Head of caudate nucleus (tissue), 42 donors: ENCODE measurements at places on chromosomes 2 and 18.

GRCh38 chr2:174442546-174443510 is 44.0 kb downstream of the GPR155 start:
- DNase-seq: no peak

DNA sequence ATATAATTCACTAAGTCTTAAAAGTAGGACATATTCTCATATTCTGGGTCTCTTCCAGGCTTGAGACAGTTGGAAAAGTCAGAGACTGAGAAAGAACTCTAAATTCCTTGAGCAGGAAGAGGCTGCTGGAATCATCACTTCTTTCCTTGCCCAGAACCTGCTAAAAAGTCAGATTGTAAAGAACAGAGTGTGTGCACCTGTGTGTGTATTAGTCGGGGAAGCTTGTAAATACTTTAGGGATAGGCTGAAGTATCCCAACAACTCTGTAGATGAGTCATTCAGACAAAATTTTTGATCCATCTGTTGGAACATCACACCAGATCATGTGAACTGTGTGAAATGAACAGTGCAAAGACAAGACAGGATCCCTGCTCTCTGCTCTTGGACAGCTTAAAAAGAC is 16.1 kb downstream of the GAREM1 start:
- no peak for DNase-seq

- no peak for DNase-seq
These were observed 77.0 kb downstream of the ZSWIM2 start for GRCh38 chr2:186771850-186772463.

GRCh38 chr2:63735931-63736330 is 105.8 kb upstream of the UGP2 start:
- DNase-seq: no peak

DNA sequence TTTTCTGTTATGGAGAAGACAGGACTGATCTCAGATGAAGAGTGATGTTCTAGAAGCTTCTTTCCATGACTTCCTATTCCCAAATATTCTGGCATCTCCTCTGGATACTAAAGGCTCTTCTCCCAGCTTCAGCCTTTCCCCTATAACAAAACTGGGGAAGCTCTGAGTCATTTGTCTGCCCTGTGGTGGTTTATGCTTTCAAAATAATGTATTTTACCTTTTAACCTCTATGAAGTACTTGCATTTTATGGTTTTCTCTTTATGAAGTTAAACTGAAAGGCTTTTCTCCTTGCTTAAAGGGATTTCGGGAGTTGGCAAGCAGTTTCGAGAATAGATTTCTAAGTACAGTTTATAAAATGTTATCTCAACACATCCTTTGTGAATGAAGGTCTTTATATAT is 104.4 kb downstream of the TANC1 start:
- DNase-seq: no peak

DNA sequence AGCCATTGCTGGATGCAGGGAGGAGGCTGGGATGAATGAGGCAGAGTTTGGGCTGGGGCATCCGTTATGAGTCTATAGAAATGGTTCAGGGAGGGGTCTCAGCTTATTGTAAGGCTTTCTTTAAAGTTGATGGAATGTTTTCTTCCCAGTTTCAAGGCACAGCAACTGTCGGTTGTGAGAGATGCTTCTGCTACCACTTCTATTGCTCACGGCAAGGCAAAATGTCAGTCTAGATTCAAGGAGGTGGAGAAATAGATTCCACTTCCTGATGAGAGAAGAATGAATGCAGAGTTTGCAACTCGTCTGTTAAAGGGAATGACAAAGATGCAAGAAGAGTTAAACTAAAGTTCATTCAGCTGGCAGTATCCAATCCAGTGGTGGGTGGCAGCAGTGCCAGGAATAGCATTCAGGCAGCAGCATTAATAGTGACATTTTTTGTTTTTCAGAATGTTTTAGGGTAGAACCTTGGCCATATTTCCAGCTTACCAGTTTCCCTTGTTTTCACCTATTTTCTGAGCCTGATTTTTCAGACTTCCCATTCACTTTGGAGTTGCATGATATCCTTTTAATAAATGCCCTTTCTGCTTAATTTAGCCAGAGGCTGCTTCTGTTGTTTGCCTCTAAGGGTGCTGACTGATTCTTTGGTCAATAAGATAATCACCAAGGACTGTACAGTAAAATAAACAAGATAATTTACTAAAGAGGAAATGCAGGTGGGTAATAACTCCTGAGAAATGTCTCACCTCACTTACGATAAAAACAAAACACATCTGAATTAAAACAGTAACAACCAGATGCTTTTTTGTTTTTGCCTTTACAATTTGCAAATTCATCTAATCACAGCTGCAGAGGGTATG is 138.4 kb downstream of the RPIA start:
- DNase-seq: no peak

GRCh38 chr2:159592441-159592840 is 23.9 kb downstream of the BAZ2B start:
- DNase-seq: peak; percentile 33
